ENCODE measurements at places on chromosomes 1 and 21.
A peak's percentile ranks its signal among the peaks of the same experiment; 100 is the strongest.

DNA sequence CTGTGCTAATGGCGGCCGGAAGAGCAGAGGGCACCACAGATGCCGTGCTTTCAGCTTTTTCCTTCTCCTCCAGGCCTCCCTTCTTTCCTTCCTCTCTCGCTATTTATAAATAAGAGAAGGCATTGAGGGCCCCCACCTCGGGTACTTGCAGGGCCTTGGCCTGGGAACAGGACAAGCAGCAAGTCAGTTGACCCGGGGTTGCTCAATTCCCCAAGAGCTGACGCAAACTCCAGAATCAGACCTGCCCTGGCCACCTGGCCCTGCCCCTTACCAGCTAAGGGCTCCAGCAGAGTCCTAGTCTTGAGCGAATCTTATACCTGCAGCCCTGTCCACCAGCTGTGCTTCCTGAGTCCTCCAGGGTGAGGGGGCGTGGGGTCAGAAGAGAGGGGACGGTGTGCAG lies 13.5 kb downstream of the TNFRSF1B start:
- DNase-seq = no peak

DNA sequence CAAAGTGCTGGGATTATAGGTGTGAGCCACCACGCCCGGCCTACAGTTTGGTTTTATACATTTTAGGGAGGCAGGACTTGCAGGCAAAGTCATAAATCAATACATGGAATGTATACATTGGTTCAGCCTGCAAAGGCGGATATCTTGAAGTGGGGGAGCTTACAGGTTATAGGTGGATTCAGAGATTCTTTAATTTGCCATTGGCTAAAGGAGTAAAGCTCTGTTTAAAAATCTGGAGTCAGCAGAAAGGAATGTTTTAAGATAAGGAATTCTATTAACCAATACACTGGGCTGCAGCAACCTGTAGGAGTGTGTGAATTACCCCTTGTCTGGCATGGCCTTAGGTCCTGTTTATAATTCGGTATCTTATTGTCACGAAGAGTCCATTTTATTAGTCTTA lies 57.6 kb downstream of the OPTC start:
- no peak for DNase-seq

- DNase-seq = no peak
Measured at GRCh38 chr1:42646056-42646455, 12.2 kb upstream of the PPIH start.

DNA sequence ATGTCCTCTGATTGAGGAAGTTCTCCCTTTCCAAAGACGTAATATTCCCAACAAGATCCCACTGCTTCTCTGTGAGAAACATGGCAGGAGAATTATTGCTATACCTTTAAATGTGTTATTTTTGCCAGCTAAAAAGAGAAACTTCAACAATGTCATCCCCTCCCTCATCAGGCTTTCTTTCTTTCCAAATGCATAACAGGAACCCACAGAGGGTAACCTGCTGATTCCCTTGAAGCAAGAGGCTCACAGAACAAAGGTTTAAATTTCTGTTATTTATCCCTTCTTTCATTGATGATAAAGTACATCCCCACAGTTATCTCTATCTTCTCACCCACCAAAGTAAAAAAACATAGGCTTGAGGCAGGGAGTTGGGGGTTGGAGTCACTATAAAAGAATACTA lies 102.1 kb downstream of the SLC30A10 start:
- no peak for DNase-seq

DNA sequence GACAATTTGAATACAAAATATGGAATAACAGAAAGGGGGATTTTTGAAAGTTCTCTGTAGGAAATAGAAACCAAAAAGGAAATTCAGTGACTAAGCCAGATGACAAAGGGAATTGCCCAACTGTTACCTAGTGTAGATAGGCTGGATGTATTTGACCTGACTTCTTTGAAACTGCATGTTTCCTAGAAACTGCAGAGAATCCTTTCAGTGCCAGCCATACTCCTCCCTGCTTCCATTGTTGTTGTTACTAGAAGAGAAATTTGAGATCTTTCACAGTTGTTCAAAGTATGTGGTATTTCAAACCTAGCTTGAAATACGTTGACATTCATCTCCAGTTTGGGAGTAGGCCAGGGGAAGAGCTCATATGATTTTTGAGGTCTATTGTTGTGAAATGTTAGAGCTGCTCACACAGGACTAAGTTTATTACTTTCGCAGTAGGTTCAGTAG lies 1.8 kb upstream of the GBP5 start:
- peak; percentile 47 for DNase-seq

DNA sequence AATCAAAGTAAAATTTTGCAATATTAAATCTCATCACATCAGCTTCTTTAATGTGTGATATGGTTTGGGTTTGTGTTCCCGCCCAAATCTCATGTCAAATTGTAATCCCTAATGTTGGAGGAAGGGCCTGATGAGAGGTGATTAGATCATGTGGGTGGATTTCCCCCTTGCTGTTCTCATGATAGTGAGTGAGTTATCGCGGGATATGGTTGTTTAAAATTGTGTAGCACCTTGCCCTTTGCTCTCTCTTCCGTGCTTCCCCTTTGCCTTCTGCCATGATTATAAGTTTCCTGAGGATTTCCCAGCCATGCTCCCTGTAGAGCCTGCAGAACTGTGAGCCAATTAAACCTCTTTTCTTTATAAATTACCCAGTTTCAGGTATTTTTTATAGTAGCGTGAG lies 131.9 kb downstream of the ZNF326 start:
- no peak for DNase-seq

DNA sequence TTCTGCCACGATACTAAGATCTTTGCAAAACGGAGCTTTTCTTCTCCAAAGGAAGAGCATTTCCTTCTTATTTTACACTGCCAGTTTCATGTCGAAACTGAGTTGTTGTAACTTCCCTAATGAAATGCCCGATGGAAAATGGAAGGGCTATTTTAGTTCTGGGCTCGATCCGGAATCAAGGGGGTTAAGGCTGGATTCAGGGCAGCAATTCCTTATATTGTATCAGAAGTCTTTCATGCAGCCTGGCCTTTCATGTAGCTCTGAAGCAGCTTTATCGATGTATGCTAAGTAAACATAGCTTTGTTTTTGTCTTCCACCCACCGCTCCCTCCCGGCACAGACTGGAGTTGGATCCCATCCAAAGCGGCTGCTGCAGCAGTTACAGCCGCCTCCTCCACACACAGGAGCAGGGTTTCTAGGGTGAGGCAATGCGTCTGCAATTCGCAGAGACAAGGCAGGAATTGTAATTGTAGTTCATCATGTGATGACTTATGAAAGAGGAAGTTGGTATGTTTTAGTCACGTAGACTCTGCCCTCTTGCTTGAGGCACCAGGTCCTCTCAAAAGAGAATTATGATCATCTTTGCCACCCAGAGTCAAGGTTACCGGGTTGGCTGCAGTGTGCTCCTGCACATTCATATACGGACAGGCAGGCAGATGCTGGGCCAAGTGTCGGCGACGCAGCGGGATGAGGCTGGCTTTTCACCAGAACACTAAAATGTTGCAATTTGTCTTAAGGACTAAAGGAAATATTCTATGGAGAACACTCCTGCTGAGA lies 2.6 kb upstream of the IRF2BP2 start:
- peak; percentile 84 for DNase-seq

DNA sequence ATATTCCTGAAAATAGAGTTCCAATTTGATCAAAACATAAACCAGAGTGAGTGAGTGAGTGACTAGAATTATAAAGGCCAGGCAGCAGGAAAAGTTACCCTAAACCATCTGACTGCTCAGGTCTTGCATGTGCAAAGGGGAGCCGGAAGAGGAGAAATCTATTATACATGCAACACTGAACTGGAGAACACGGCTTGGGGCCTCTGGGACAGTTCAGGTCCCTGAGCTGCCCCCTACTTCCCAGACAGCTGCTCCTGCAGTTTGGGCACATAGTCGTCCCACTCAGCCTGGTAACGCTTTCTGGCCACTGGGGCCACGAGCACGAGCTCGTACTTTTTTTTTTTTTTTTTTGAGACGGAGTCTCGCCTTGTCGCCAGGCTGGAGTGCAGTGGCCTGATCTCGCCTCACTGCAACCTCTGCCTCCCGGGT lies 40.1 kb downstream of the PTPRC start:
- no peak for DNase-seq

GRCh38 chr1:37149296-37149695 lies 115.0 kb upstream of the GRIK3 start:
- DNase-seq = no peak

DNA sequence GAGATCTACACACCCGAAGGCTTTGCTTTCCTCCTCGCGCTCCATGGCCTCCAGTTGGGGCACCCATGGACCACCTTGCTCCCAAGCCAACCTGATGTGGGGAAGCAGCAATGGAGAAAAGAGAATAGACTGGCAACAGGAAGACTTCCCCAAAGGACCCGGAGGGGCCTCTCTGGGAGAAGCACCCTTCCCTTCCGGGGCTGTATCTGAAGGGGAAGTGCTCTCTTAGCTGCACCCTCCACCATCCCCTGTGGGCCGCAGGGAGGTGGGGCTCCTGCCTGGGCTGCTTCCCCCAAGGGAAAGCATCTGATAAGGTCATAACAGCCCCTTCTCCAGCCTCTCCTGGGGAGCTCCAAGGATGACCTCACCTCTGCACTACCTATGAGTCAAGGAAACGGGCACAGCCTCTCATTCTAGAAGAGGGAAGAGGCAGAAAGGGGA lies 100.2 kb downstream of the RIPK4 start:
- DNase-seq = no peak

DNA sequence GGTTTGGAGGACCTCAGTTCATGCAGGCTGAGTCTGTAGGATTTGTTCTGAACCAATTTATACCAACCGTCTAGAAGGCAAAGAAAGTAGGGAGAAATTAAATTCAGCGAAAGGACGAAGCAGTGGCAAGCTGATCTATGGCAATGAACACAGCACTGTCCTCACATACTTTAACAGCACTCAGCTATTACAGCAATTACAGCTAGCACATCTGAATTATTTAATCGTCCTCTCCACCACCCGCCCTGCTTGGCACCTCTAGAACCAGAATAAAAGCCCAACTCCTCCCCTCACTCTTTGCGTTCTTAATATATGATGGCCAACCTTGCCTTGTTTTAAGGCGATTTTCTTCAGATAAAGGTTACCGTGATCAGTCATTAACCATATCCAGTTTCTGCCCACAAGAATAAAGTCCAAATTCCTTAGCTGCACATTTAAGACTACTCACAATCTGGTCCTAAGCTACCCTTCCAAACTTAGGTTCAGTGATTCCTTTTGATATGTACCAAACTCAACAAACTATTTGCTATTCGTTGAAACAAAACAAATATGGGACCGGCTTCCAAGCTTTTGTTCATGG lies 169.4 kb upstream of the ESRRG start:
- DNase-seq = no peak

DNA sequence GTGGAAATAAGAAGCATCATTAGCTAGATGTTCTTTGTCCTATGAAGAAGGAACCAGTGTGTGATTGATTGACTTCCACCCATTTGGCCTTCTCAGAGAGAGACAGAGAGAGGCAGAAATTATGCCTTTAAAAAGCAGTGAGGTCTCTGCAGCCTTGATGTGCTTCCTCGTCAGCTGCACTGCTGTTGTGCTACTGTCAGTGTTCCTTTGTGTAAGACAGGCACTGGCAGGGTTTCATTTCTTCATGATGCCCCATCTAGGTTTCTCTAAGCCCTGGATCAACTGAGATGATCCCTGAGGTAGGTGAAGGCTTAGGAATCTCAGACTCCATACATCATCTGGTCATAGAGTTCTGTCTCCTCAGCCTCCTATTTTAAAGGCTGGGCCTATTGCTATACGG lies 34.9 kb downstream of the GPR3 start:
- DNase-seq = no peak

DNA sequence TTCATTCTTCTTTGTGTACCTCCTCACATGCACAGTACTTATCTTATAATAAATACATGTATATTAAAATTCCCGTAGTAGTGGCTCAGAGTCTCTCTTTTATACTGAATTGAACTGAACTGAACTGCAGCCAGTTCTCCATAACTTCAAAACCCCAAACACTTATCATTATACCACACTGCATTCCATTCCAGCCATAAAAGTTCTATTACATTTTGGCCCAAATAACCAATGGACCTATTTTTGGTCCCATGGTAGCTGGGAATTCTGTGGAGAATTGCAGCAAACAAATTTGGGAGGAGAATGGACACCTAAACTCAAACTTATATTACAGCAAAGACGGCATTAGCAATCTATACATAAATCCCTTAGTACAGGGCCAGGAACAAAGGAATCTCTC lies 86.6 kb upstream of the C1orf87 start:
- peak; percentile 5 for DNase-seq

DNA sequence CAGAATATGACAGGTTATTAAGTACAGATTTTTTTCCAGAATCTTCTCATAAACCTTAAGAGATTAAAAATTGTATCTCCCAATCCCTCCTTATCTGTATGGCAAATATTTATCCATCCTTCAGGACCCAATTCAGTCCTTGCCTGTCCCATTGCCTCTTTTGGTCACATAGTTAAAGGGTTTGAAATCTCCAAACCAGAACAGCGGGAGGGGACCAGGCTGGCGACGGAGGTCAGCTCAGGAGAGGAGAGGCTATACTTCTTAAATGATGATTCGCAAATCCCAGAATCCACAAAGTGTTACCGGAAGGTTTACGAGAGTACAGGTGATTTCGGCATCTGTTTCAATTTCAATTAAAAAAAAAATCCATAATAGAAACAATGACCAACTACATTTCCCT lies 572.7 kb downstream of the SMYD3 start:
- DNase-seq = no peak

DNA sequence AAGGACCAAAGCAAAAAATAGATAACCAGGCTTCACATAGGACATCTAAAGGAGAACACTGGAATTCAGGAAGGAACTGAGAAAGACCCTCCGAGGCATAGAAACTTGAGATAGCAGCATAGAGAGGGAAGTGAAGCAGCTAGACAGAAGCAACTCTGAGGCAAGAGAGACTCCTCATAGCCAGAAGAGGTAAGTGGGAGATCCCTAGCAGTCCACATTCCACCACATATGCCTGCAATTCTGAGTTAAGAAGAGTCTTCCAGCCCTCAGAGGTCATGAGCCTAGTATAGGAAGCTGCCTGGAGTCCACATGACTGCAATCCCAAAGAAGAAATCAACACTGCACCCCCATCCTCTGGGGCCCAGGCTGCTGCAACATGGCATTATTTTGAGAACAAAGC lies 13.9 kb upstream of the FGGY start:
- DNase-seq = no peak

DNA sequence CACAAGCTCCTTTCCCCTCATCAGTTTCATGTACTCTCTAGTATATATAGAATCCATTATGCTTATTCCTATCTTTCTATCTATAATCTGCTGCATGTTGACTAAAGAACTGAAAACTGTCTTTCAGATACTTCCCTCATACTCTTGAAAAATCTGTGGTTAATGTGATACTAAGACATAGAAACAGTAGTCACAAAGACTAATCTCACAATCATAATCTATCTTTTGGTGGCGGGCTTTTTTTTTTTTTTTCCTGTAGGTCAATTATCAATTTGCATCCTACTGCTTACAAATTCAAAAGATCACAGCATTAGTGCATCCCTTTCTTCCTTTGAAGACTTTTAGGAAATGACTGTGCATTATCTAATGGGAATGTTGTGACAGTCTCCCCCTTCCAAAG lies 4.7 kb downstream of the UBR4 start:
- DNase-seq = no peak

All from AG08396 (cell line).